GM23248 (cell line): ENCODE measurements at places on chromosomes 7 and 10. TPM values are rescaled to one million over a fixed set of nuclear protein-coding genes. Genes with fewer than 3 reads are reported as not detected.

The PIP gene
- total RNA-seq, result not detected in 2 replicates

The EPDR1 gene
- 1.5 and 5.2 TPM in 2 replicates for total RNA-seq

The SVOPL gene
- total RNA-seq, result not detected in 2 replicates

The OR9A2 gene
- total RNA-seq, result not detected in 2 replicates

The RTKN2 gene
- total RNA-seq, result under 0.01 and 0.11 TPM in 2 replicates

The BEND7 gene
- total RNA-seq, result 5.8 and 6.4 TPM in 2 replicates

The CFAP46 gene
- 0.22 TPM in 1 of 2 replicates, not detected in the other for total RNA-seq

The HHEX gene
- 0.13 and 0.54 TPM in 2 replicates for total RNA-seq

The GBX1 gene
- total RNA-seq, result not detected in 2 replicates

- H3K27me3 ChIP-seq, result no peaks in the 10 kb centered on the region; the same call in 1 of the 2 replicates
- peak; percentile 34 for DNase-seq
- peaks cover 26% of the 10 kb centered on the region for H3K4me1 ChIP-seq
- H3K27ac ChIP-seq, result no peak overlapping the region
- no peaks in the 10 kb centered on the region for H3K36me3 ChIP-seq
- no peak overlapping the region for H3K4me3 ChIP-seq
These were observed 169.6 kb upstream of the FAM171A1 start for GRCh38 chr10:15540727-15541126.

DNA sequence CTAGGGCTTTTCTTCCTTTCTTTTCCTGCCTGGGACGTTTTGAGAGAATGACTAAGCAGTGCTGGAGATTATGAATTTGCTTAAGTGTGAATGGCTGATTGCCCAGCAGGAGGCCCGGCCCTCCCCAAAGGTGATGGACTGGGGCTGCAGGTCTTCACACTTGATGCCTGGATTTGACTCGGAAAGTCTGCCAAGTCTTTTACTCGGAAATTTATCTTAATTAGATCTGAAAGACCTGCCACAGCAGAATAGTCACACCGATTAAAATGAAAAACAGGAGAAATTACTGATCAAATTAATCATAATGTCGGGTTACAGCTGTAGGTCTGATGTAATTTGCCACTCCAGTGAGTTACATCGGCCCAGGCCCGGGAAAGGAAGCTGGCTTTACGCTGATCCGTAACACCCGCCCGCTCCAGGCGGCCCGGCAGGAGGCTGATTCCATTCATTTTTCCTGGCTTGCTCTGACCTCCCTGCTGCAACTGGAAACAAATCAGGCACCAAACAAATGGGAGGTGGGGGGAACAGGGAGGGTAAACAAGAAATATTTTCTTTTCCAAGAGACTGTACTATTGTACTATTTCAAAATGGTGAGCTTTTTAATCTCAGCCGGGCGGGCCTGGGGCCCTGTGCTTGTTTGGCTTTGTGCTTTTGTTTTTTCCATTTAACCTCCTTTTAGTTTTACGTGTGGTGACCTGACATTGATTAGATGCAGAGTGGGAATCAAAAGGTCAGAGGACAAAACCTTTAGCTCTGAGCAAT is 212.4 kb upstream of the YAE1 start:
- H3K27ac ChIP-seq, result no peak overlapping the region
- H3K4me1 ChIP-seq, result peaks cover 10% of the 10 kb centered on the region; the same call in 1 of the 2 replicates
- no peaks in the 10 kb centered on the region for H3K36me3 ChIP-seq
- 0 out of 2 replicates have a peak overlapping the region, but pooled peaks have one; percentile 12 for H3K4me3 ChIP-seq
- peaks cover 2% of the 10 kb centered on the region; the same call in 1 of the 2 replicates for H3K27me3 ChIP-seq

- H3K27me3 ChIP-seq, result 0 out of 2 replicates have a peak, but pooled peaks cover 4% of the 10 kb centered on the region
- H3K27ac ChIP-seq, result no peak overlapping the region
- H3K36me3 ChIP-seq, result no peaks in the 10 kb centered on the region
- no peak for DNase-seq
- peaks cover 3% of the 10 kb centered on the region for H3K4me1 ChIP-seq
These were observed 28.1 kb upstream of the NPVF start for GRCh38 chr7:25256333-25256819.

DNA sequence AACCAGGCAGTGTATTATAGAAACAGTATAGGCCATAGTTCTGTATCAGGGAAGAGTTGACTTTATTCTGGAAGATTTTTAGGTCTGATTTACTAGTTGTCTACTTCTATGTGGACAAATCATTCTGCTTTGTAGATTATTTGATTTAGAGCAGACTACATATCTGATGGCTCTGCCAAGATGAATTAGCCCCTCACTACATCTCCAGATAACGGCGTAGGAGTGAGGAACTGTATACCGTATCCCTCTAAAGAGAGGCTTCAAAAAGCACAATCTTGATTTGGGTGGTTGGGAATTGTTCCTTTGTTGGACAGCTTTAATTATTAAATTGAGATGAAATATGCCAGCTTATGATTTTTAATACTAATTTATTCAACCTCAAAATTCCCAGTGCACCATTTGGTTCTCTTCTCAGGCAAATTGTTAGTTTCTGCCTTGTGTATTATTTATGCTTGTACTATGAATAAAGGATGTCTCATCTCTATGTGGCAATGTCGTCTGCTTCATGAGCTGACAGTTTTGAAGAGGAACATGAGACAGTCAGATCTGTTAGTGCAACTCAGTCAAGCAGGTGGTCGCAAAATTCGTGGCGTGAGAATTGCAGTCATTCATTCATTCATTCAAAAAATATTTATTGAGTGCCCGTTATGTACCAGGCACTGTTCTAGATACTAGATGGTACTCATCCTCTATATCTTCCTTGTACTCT is 422.8 kb downstream of the EXOC4 start:
- H3K27ac ChIP-seq, result no peak overlapping the region
- DNase-seq, result no peak
- no peaks in the 10 kb centered on the region for H3K27me3 ChIP-seq
- no peaks in the 10 kb centered on the region for H3K36me3 ChIP-seq

DNA sequence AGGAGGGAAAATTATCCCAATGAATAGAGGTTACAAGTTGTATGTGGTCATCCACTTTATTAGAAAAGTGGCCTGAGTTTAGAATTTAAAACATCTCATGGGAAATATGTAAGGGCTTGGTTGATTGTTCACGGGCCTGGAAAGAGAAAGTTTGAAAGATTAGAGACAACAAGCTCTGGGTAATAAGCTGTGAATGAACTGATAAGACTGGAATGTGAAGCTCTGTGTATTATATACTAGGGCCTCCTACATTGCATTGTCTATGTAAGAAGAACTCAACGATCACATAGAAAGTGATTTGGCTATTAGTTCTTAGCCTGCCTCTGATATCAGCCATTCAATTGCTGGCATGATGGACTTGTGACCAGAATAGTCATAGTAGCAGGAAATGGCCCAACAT is 199.2 kb upstream of the MAGI2 start:
- H3K27me3 ChIP-seq, result no peaks in the 10 kb centered on the region
- H3K4me1 ChIP-seq, result no peaks in the 10 kb centered on the region
- H3K27ac ChIP-seq, result no peak overlapping the region
- no peaks in the 10 kb centered on the region for H3K36me3 ChIP-seq
- no peak overlapping the region for H3K4me3 ChIP-seq

GRCh38 chr10:68096913-68097516 is 12.3 kb upstream of the MYPN start:
- no peaks in the 10 kb centered on the region for H3K36me3 ChIP-seq
- H3K4me1 ChIP-seq, result peaks cover 88% of the 10 kb centered on the region
- no peaks in the 10 kb centered on the region for H3K27me3 ChIP-seq
- H3K4me3 ChIP-seq, result no peak overlapping the region

DNA sequence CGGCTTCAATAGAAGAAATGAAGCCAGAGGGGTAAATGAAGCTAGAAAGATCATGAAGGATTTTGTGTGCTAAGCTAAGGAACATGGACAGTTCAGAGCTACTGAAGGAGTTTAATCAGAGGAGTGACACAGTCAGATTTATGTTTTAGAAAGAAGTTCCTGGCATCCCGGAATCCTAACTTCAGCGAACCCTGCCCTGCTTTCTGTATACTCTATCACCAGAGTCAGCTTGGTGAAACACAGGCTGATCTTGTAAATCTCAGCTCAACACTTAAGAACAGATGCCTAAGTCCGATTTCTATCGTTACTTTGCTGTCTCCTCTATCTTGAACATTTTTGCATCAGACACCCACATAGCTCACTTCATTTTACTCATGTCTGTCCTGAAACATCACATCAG is 9.1 kb downstream of the AHR start:
- H3K36me3 ChIP-seq, result no peaks in the 10 kb centered on the region
- peak; percentile 50 for DNase-seq
- H3K27ac ChIP-seq, result peak overlapping the region; percentile 62

DNA sequence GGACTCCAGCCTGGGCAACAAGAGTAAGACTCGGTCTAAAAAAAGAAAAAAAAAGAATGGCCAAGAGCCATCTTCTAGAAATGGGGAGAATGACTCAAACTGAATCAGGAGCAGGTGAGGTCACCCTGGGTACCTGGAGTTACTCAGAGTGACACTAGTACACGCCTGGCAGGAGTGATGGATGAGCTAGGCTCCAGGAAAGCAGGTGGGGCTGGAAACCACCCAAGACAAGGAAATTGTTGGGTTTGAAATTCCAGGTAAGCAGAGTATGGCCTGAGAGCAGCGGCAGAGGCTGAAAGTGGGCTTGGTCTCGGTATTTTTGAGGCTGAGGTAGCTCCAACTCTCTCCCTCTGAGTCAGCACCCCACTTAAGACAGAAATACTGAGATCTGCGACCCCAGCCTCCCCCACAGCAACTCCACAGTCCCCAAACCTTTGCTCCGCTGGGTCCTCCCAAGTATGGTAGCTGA is 18.5 kb downstream of the DDIT4 start:
- DNase-seq, result peak; percentile 32
- H3K27me3 ChIP-seq, result no peaks in the 10 kb centered on the region
- peaks cover 10% of the 10 kb centered on the region for H3K4me1 ChIP-seq
- H3K27ac ChIP-seq, result no peak overlapping the region

DNA sequence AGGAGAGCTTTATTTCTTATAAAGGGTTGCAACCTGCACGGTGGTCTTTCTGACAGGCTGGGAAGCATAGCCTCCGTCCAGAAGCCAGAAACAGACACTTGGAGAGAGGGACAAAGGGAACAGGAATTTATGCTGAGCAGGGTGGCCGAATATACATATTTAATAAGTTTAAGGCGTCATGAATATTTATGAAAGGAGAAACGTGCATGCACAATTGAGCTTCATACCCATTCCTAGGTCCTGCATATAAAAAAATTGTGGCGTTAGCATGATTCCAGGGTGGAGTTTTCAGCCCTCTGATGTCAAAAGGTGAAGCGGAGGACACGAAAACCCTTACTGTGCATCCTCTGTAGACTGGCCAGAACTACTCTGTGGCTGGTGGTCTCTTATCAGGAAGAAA is 10.7 kb downstream of the CCDC126 start:
- DNase-seq, result no peak
- no peaks in the 10 kb centered on the region for H3K27me3 ChIP-seq
- H3K4me1 ChIP-seq, result no peaks in the 10 kb centered on the region
- no peak overlapping the region for H3K4me3 ChIP-seq

DNA sequence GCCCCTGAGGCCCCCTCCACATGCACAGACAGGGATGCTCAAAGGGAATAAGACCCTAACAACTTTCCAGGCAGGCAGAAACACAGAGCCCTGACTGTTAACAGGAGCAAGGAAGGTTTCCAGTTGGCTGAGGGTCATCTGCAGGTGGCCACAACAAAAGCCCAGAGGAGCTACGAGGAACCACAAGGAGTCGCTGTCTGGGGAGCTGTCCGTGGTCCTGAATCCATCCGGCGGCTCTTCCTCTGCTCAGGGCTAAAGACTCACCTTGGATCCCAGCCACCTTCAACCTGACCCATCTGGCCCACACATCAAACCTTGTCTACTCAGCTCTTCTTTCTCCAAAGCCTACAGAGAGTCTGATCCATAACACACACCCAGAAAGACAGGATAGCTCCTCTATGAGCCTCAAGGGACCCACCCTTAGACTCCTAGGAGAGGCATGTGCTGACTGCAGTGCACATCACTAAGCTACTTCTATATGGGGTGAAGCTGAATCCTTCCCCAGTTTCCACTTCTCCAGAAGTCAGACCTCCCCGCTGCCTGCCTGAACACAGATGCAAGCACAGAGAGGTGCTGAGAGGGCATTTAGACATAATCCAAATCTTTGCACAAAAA is 104.0 kb downstream of the SLIT1 start:
- H3K27me3 ChIP-seq, result peaks cover 32% of the 10 kb centered on the region
- DNase-seq, result peak; percentile 72
- H3K27ac ChIP-seq, result no peak overlapping the region
- no peaks in the 10 kb centered on the region for H3K4me1 ChIP-seq
- no peaks in the 10 kb centered on the region for H3K36me3 ChIP-seq

GRCh38 chr10:33046792-33047191 is 88.8 kb upstream of the ITGB1 start:
- no peaks in the 10 kb centered on the region for H3K27me3 ChIP-seq
- H3K36me3 ChIP-seq, result no peaks in the 10 kb centered on the region
- no peak overlapping the region for H3K27ac ChIP-seq
- DNase-seq, result no peak
- H3K4me3 ChIP-seq, result no peak overlapping the region

DNA sequence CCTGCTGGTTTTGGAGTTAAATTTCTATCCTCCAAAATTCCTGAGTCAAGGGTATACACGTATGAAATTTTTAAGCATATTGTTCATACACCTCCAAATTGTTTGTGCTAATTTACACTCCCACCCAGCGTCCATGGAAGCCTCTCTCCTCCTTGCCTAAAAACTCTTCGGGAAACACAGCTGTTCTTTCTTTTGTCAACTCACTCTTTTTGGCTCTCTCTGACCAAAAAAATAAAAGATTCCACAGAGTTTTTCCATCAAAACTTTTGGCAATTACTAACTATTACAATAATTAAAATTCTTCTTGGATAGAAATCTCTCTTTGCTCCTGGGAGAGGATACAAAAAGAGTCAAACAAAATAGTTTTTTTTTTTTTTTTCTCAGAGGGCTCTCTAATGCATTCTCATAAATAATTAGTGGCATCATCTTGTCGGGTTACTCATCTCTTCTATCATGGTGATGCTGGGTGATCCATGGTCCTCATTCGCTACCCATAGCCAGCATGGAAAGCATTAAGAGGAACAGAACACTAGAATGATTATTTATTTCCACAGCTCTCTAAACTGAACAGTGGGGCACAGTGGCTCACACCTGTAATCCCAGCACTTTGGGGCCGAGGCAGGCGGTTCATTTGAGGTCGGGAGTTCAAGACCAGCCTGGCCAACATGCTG is 310.7 kb downstream of the SFMBT2 start:
- no peaks in the 10 kb centered on the region for H3K36me3 ChIP-seq
- H3K4me1 ChIP-seq, result no peaks in the 10 kb centered on the region
- no peak for DNase-seq
- no peak overlapping the region for H3K27ac ChIP-seq
- no peak overlapping the region for H3K4me3 ChIP-seq

DNA sequence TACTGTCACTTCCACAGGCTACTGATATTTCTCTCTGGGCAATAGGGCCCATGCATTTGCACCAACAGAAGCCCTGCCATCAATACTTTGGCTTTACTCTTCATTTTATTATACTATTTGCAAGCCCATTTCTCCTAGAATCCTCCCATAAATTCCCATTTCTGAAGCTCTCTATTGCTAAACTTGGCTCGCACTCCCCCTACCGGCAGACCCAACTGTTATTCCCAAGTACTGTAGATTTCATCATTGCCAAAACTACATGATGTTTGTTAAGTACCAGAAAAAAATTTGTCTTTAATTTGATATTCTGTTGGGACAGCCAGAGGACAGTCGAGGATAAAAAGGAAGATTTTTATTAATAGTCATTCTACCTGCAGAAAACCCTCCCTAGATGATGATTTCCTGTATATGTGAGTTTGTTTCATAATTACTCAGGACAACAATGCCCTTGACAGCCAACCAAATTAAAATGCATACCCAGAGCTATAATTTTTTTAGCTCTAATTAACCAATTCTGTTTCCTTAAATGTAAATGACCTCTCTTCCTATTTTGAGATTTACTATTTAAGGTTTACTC is 298.6 kb downstream of the REEP3 start:
- peak; percentile 83 for DNase-seq
- no peaks in the 10 kb centered on the region for H3K4me1 ChIP-seq
- H3K27me3 ChIP-seq, result peaks cover 26% of the 10 kb centered on the region
- H3K36me3 ChIP-seq, result no peaks in the 10 kb centered on the region
- no peak overlapping the region for H3K27ac ChIP-seq
- H3K4me3 ChIP-seq, result no peak overlapping the region
